ENCODE measurements at places on chromosomes 1 and 21. TPM values are rescaled to one million over a fixed set of nuclear protein-coding genes. Genes with fewer than 3 reads are reported as not detected.

DNA sequence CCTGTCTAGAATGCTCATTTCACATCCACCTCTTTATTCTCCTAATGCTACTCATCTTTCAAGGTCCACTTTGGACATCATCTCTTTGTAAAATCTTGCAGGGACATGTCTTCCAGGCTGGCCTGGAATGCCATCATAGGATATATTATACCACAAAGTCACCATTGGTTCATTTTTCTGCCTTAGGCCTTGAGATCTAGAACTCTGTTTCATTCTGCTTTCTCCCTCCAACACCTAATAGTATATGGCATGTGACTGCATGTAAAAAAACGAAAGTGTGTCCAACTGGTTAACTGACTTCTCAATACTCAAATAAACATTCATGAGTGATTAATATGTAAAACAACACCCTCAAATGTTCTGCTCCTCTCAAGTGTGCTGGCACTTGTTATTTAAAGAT lies 84.1 kb downstream of the RGS2 start:
- H3K27me3 ChIP-seq, result no peaks in the 10 kb centered on the region
- no peak overlapping the region for H3K27ac ChIP-seq
- no peaks in the 10 kb centered on the region for H3K4me1 ChIP-seq

DNA sequence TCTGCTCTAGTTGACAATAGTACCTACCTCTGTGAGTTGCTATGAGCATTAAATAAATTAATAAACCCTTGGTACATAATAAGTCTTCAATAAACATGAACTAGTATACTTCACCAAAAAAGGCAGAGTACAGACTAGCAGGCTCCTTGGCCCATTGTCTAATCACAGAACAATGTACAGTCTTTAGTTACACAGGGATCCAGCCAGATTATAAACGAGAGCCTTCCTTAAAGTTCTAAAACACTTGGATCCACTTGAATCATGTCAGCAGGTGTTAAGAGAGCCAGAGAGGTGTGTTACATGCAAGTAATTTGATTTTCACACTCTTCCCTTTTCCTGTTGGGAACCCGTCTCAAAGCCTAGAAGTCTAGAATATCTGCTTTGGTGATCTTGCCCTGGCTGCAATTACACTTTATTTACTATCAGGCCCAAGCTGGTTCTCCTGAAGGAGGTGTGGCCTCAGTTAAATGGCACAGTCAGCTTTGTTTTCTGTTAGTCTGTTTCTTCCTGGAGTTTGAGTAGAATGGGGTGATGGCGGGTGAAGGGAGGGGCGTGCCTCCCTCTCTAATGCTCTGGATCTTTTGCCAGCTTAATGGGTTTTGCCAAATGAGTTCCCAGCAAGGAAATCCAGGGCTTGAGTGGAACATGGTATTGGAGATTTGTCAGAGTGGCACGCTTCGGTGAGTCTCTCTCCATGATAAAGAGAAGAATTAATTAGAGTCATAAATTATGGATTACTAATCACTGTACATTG lies 570.9 kb upstream of the CAMK1G start:
- H3K4me1 ChIP-seq, result no peaks in the 10 kb centered on the region
- H3K4me3 ChIP-seq, result no peak overlapping the region
- H3K36me3 ChIP-seq, result no peaks in the 10 kb centered on the region

- no peak overlapping the region for H3K27ac ChIP-seq
- H3K4me1 ChIP-seq, result no peaks in the 10 kb centered on the region
- H3K4me3 ChIP-seq, result no peak overlapping the region
- H3K36me3 ChIP-seq, result no peaks in the 10 kb centered on the region
- H3K27me3 ChIP-seq, result no peaks in the 10 kb centered on the region
- no peak for DNase-seq
Observed at GRCh38 chr21:41302976-41303375, 13.6 kb upstream of the FAM3B start.

- peak overlapping the region; percentile 84 for H3K4me3 ChIP-seq
- peak; percentile 12 for DNase-seq
- H3K4me1 ChIP-seq, result peaks cover 38% of the 10 kb centered on the region
- no peaks in the 10 kb centered on the region for H3K27me3 ChIP-seq
Observed at GRCh38 chr1:25431955-25432719, 1.4 kb downstream of the MACO1 start.

DNA sequence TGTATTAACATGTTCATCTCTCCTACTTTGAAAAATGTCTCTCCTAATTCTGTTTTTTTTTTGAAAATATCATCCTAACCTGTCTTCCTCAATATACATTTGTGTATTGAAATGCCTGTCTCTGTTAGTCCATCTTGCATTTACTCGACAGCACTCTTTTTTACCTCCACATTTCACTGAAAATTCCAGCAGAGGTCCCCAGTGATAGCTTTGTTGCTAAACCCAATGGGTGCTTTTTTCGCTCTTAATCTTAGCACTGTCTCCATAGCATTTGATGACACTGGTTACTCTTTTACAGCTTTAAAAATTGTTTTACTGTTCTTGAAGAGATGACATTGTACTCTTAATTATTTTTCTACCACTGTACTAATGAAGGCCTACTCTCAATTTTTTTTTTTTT lies 10.8 kb downstream of the OSBPL9 start:
- no peaks in the 10 kb centered on the region for H3K27me3 ChIP-seq
- peaks cover 12% of the 10 kb centered on the region for H3K4me1 ChIP-seq
- peak; percentile 79 for DNase-seq

The C1orf185 gene
- total RNA-seq, result not detected

DNA sequence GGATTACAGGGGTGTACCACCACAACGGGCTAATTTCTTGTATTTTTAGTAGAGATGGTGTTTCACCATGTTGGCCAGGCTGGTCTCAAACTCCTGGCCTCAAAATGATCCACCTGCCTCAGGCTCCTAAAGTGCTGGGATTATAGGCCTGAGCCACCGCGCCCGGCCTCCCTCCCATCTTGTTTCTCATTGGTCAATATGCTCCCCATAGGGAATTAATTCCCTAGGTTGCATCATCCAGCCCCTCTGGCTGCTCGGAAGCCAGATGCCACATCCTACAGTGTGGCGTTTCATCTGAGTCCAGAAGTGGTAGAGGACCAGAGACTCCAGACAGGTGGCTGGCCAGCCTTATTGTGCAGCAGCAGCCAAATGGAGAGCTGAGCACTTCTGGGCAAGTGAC lies 11.5 kb upstream of the VASH2 start:
- H3K4me3 ChIP-seq, result no peak overlapping the region
- H3K36me3 ChIP-seq, result no peaks in the 10 kb centered on the region
- H3K27ac ChIP-seq, result no peak overlapping the region
- no peak for DNase-seq
- H3K27me3 ChIP-seq, result no peaks in the 10 kb centered on the region
- no peaks in the 10 kb centered on the region for H3K4me1 ChIP-seq

The AMY1C gene
- not detected for total RNA-seq

DNA sequence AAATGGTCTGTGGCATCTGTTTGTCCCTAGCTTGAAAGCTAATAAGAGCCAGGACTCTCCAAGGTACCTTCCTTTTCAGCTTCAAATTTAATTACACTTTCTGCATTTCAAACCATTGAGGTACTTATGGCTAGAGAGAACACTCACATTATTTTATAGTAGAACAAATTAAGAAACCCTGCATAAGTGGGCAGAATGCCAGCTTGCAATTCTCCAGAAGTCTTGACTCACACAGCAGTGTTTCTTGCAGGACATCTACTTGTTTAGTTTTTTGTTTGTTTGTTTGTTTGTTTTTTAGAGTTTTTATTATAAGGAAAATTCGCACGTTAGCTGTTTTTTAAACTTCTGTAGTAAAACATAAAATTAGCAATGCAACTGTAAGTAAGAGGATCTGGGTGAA lies 397.2 kb downstream of the NEGR1 start:
- H3K27ac ChIP-seq, result no peak overlapping the region
- H3K4me3 ChIP-seq, result no peak overlapping the region
- H3K4me1 ChIP-seq, result peaks cover 27% of the 10 kb centered on the region
- peak; percentile 27 for DNase-seq
- no peaks in the 10 kb centered on the region for H3K36me3 ChIP-seq

The NBPF20 gene
- 3.9 TPM for total RNA-seq

DNA sequence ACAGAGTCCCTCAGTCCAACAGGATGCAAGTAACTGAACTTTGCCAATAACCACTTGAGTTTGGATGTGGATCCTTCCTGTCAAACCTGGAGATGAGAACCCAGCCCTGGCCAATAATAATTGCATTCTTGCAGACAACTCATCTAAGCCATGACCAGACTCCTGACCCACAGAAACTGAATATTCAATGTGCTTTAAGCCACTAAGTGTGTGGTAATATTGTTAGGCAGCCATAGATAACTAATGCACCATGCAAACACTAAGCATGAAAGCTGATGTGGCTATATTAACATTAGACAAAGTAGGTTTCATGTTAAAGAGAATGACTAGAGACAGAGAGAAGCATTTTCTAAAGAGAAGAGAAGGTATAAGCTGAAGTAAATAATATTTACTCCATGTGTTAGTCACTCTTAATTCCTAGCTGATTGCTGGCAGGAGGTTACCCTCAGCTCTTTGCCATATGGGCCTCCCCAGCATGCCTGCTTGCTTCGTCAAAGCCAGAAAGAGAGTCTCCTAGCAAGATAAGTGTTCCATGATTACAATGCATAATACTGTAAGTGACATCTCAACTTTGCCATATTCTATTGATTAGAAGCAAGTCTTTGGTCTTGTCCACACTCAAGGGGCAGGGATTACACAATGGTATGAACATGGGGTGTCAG lies 276.4 kb upstream of the PLXNA2 start:
- DNase-seq, result no peak
- no peak overlapping the region for H3K4me3 ChIP-seq
- no peaks in the 10 kb centered on the region for H3K4me1 ChIP-seq

GRCh38 chr1:5731110-5731423 lies 261.2 kb downstream of the NPHP4 start:
- H3K27ac ChIP-seq, result no peak overlapping the region
- no peaks in the 10 kb centered on the region for H3K36me3 ChIP-seq
- DNase-seq, result no peak
- no peak overlapping the region for H3K4me3 ChIP-seq
- no peaks in the 10 kb centered on the region for H3K4me1 ChIP-seq

DNA sequence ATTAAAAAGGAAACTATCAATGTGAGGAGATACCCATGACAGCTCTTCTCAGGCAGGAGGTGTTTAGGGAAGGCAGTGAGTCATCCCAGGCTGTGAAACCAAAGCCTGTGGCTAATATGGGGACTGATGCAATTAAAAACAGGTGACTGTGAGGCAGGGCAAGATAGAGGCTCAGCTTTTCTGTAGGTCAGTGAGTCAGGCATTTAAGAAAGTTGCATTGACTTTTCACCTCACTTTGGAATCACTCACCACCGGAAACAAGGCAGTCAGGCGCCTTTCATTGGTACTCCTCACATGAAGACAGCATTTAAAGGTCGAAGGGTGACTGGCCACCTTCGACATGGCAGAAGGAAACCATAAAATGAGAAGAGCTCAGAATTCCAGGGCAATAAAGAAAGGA lies 54.5 kb downstream of the PAPPA2 start:
- no peak overlapping the region for H3K4me3 ChIP-seq
- H3K27me3 ChIP-seq, result no peaks in the 10 kb centered on the region
- no peaks in the 10 kb centered on the region for H3K4me1 ChIP-seq
- DNase-seq, result no peak
- H3K27ac ChIP-seq, result no peak overlapping the region
- H3K36me3 ChIP-seq, result no peaks in the 10 kb centered on the region

- H3K4me3 ChIP-seq, result peak overlapping the region; percentile 96
- H3K4me1 ChIP-seq, result peaks cover 13% of the 10 kb centered on the region
- H3K27me3 ChIP-seq, result no peaks in the 10 kb centered on the region
- peaks cover 4% of the 10 kb centered on the region for H3K36me3 ChIP-seq
Observed at GRCh38 chr1:150875197-150876118, 941 bp downstream of the ARNT start.

DNA sequence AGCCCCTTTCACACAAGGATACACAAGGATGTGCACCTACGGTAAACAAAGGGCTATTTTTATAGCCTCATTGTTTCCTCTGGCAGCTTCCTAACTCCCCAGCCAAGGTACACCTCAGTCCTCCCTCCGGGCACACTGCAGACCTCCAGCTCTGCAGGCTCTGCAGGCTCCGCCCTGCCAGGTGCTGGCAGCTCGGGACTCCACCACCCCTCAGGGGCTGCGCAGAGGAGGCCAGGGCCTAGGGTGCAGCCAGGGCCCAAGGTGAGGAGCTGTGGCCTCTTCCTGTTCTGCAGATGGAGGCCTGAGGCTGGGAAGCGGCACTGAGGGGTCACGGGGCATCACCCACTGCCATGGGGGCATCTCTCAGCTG lies 19.8 kb upstream of the CLSTN1 start:
- no peak overlapping the region for H3K4me3 ChIP-seq
- no peak overlapping the region for H3K27ac ChIP-seq
- H3K4me1 ChIP-seq, result peaks cover 35% of the 10 kb centered on the region
- H3K27me3 ChIP-seq, result no peaks in the 10 kb centered on the region
- no peak for DNase-seq
- H3K36me3 ChIP-seq, result no peaks in the 10 kb centered on the region

DNA sequence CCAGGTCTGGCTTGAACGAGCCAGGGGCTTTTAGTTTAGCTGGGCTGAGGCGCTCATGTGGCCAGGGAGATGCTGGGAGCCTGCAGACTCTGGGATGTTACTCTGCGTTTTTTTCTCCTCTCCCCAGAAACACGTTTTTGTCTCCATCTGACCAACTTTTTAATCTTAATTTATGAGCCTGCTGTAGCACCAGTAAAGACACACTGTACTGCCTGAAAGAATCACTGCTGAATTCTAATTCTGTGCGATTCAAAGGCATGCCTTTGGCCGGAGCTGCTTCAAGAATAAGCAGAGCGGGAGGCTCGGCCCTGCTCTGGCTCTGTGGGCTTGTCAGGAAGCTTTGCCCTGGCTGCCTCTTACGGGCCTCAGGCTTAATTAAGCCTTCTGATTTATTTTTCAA lies 129.5 kb downstream of the CAMTA1 start:
- H3K36me3 ChIP-seq, result no peaks in the 10 kb centered on the region
- peaks cover 11% of the 10 kb centered on the region for H3K4me1 ChIP-seq
- DNase-seq, result no peak
- no peaks in the 10 kb centered on the region for H3K27me3 ChIP-seq

The NCMAP gene
- total RNA-seq, result not detected

DNA sequence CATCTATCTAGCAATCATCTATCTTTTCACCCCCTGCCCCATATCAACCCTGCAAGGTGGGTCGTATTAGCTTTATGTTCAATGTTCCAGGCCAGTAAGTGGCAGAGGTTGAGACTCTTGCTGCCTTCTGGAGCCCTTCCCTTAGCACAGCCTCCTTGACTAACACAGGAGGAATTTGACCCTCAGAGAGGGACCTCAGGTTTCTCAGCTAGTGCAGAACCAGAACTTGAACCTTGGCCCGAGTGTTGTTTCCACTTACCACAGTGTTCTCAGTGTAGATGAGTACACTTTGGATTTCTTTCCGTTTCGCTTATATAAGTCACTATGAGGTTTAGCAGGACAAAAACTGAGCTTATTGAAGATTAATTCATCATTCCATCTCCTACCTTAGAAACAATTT lies 11.1 kb upstream of the ATF3 start:
- no peaks in the 10 kb centered on the region for H3K36me3 ChIP-seq
- no peak overlapping the region for H3K27ac ChIP-seq
- no peak overlapping the region for H3K4me3 ChIP-seq
- no peaks in the 10 kb centered on the region for H3K4me1 ChIP-seq
- peaks cover 15% of the 10 kb centered on the region for H3K27me3 ChIP-seq
- no peak for DNase-seq

Measured in A673 (cell line).